Bronchial smooth muscle cell (primary cell): ENCODE measurements at places on chromosomes 6 and 20. TPM values are rescaled to one million over a fixed set of nuclear protein-coding genes. Genes with fewer than 3 reads are reported as not detected.

PTPRT gene
- total RNA-seq = under 0.01 TPM in 1 of 2 replicates, not detected in the other

ZKSCAN4 gene
- 5.5 and 7.3 TPM in 2 replicates for total RNA-seq

RALGAPB gene
- total RNA-seq = 20.7 and 21.0 TPM in 2 replicates

CPXM1 gene
- 0.47 and 1.0 TPM in 2 replicates for total RNA-seq

KCNK16 gene
- not detected in 2 replicates for total RNA-seq

RAMACL gene
- 0.43 and 0.95 TPM in 2 replicates for total RNA-seq

ALDH8A1 gene
- total RNA-seq = 0.09 and 0.79 TPM in 2 replicates

POPDC3 gene
- total RNA-seq = 4.9 and 7.9 TPM in 2 replicates

RFX6 gene
- not detected in 2 replicates for total RNA-seq

CFAP206 gene
- total RNA-seq = 0.16 and 0.34 TPM in 2 replicates

NNAT gene
- total RNA-seq = 0.26 and 0.47 TPM in 2 replicates

PTCRA gene
- not detected in 2 replicates for total RNA-seq

SAMD10 gene
- 0.34 and 0.47 TPM in 2 replicates for total RNA-seq

CDH22 gene
- total RNA-seq = not detected in 2 replicates

ABCF1 gene
- total RNA-seq = 37.2 and 45.9 TPM in 2 replicates

KIAA1755 gene
- total RNA-seq = 3.3 and 4.1 TPM in 2 replicates

CD40 gene
- total RNA-seq = 0.52 and 0.95 TPM in 2 replicates

OLIG3 gene
- total RNA-seq = not detected in 2 replicates

CNR1 gene
- total RNA-seq = under 0.01 TPM in 1 of 2 replicates, not detected in the other

TLDC2 gene
- total RNA-seq = 0.09 and 0.32 TPM in 2 replicates

LRRC73 gene
- 0.47 and 0.60 TPM in 2 replicates for total RNA-seq

GGTLC1 gene
- not detected in 2 replicates for total RNA-seq

CLPSL1 gene
- total RNA-seq = not detected in 2 replicates

FNDC1 gene
- total RNA-seq = 0.16 and 0.60 TPM in 2 replicates

ATAT1 gene
- 2.2 and 5.4 TPM in 2 replicates for total RNA-seq

SLC17A2 gene
- not detected in 2 replicates for total RNA-seq

TBC1D32 gene
- total RNA-seq = 10.1 and 12.8 TPM in 2 replicates

XKR7 gene
- total RNA-seq = not detected in 2 replicates

CLPSL2 gene
- not detected in 2 replicates for total RNA-seq

PTGIS gene
- 82.7 and 295 TPM in 2 replicates for total RNA-seq

CALHM6 gene
- total RNA-seq = 0.79 TPM in 1 of 2 replicates, not detected in the other

MAS1 gene
- not detected in 2 replicates for total RNA-seq

AIF1 gene
- not detected in 2 replicates for total RNA-seq

AGER gene
- total RNA-seq = 0.16 and 0.17 TPM in 2 replicates

SPATA25 gene
- total RNA-seq = 1.4 and 2.0 TPM in 2 replicates

NMBR gene
- total RNA-seq = 0.26 TPM in 1 of 2 replicates, not detected in the other

MBOAT1 gene
- 2.4 and 5.5 TPM in 2 replicates for total RNA-seq

TNF gene
- not detected in 2 replicates for total RNA-seq
